ENCODE measurements at places on chromosomes 4 and X. TPM values are rescaled to one million over a fixed set of nuclear protein-coding genes. Genes with fewer than 3 reads are reported as not detected.

DNA sequence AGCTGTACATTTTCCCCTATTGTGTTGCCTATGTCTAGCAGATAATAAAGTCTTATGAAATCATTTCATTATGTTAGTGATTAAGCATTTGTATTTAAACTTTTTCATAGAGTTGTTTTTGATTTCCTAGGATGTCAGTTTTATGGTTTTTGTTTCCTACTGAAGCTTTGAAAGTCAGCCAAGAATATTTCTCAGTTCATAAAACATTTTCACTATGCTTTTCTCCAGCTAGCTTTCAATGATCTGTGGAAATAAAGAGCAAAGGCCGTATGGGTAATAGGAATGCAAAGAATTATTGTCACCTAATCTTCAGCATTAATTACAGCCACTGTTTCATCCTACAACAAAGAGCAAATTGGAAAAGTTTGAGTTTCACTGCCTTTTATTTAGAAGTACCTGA lies 145.7 kb upstream of the NUDT6 start:
- no peaks in the 10 kb centered on the region for H3K27me3 ChIP-seq
- H3K27ac ChIP-seq = no peak overlapping the region
- H3K4me1 ChIP-seq = no peaks in the 10 kb centered on the region
- no peak overlapping the region for H3K4me3 ChIP-seq
- H3K36me3 ChIP-seq = no peaks in the 10 kb centered on the region

- H3K4me3 ChIP-seq = no peak overlapping the region
- no peaks in the 10 kb centered on the region for H3K4me1 ChIP-seq
- no peak for DNase-seq
- H3K27me3 ChIP-seq = no peaks in the 10 kb centered on the region
- H3K27ac ChIP-seq = no peak overlapping the region
These were observed 123.6 kb upstream of the TET2 start for GRCh38 chr4:105022811-105023667.

- no peaks in the 10 kb centered on the region for H3K4me1 ChIP-seq
- no peaks in the 10 kb centered on the region for H3K27me3 ChIP-seq
- no peaks in the 10 kb centered on the region for H3K36me3 ChIP-seq
- no peak for DNase-seq
- H3K4me3 ChIP-seq = no peak overlapping the region
These were observed 92.1 kb upstream of the ANKRD50 start for GRCh38 chr4:124804584-124804983.

DNA sequence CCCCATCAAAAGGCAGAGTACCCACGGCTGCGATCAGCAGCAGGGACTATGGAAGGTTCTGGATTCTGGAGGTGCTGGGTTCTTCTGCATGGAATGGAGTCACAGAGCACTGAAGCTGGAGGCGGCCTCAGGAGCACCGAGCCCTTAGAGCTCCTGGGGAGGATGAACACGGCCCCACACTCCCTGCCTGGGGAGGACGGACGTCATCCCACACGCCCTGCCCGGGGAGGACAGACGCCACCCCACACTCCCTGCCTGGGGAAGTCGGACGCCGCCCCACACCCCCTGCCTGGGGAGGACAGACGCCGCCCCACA lies 9.9 kb downstream of the LRPAP1 start:
- peaks cover 2% of the 10 kb centered on the region for H3K4me1 ChIP-seq
- H3K4me3 ChIP-seq = no peak overlapping the region
- peak; percentile 2 for DNase-seq
- no peaks in the 10 kb centered on the region for H3K36me3 ChIP-seq

CRLF2 gene
- 0.26 TPM for total RNA-seq

DNA sequence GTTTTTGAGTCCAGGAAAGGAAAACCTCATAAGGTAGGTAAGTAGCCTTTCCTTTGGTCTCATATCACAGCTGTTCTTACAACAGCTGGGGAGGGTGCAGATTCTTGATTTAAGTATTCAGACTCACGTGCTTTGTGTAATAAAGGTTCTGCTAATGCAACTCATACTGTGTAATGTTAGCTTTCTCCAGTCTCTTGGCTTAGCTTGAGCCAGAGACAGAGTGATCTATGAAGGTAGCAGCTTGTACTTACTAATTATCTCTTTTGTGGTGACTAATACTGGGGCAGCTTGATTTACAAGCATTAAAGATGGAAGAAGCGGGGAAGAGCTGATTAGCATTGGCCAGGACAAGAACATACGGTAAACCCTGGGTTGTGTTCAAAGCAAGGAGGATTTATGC lies 80.3 kb downstream of the LNX1 start:
- DNase-seq = no peak
- H3K4me1 ChIP-seq = no peaks in the 10 kb centered on the region

DNA sequence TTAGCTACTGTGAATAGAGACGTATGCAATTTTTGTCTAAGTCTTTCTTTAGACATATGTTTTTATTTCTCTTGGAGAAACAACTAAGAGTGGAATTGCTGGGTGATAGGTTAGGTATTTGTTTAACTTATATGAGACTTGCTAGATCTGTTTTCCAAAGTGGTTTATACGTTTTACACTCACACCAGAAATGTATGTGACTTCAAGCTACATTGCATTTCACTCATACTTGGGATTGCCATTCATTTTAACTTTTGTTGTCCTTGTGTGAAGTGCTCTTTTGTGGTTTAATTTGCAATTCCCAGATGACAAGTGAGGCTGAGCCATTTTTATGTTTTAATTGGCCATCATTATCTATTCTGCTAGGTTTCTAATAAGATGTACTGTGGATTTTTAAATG lies 817.2 kb downstream of the GLUD2 start:
- H3K36me3 ChIP-seq = no peaks in the 10 kb centered on the region
- no peak overlapping the region for H3K27ac ChIP-seq
- H3K27me3 ChIP-seq = no peaks in the 10 kb centered on the region
- DNase-seq = no peak

GPR34 gene
- total RNA-seq = not detected

DNA sequence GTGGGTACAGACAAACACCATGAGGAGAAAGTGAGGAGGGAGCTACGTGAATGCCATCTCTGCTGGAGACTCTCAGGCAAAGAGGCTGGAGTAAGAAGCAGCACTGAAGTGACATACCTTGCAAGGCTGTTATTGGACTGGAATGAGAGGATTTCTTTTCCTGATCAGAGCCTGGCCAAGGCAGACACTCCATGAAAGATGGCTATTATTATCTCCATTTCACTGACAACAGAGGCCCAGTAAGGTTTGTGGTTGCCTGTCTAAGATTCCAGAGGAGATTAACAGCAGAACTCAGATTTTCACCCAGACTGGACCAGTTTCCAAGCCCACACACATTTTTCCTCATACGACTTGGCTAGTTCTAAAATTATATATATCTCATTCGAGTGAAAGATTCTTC lies 162.0 kb upstream of the EOLA2 start:
- H3K36me3 ChIP-seq = no peaks in the 10 kb centered on the region
- H3K27ac ChIP-seq = no peak overlapping the region
- no peak overlapping the region for H3K4me3 ChIP-seq
- H3K4me1 ChIP-seq = no peaks in the 10 kb centered on the region
- H3K27me3 ChIP-seq = no peaks in the 10 kb centered on the region

DNA sequence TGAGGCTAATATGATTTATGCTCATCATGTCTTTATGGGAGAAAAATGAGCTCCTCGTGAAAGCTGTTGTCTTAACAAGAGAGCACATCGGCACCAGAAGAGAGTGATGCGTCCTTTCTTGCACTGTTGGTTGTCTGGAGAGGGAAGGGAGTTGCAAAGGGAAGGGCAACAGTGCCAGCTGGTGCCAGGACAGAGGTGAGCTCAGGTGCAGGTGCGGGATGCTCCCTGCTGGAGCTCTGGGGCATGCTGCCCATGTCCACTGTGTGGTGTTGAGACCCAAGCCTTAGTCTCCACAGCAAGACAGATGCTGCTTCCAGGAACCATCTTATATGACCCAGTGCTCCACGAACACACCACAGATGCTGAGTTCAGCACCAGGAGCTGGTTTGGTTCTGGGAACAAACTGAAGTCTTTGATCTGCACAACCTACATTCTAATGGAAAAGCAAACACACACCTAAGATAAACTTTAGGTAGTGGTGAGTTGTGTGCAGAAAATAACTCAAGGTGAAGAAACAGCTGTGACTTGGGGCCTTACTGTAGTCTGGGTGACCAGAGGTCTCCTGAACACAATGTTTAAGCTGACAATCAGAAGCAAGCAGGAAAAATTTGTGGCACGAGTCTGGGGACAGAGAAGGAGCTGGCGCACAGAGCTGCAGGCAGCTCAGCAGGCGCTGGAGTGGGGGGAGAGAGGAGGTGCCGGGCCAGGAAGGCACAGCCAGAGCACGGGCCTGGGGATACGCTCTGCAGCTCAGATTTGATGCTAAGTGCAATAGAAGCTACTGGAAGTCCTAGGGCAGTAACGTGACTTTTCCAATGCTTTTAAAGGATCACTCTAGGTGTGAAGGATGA lies 73.2 kb downstream of the HAUS3 start:
- no peak overlapping the region for H3K4me3 ChIP-seq
- H3K27ac ChIP-seq = peak overlapping the region; percentile 79
- no peaks in the 10 kb centered on the region for H3K27me3 ChIP-seq
- no peak for DNase-seq
- H3K4me1 ChIP-seq = peaks cover 21% of the 10 kb centered on the region

DNA sequence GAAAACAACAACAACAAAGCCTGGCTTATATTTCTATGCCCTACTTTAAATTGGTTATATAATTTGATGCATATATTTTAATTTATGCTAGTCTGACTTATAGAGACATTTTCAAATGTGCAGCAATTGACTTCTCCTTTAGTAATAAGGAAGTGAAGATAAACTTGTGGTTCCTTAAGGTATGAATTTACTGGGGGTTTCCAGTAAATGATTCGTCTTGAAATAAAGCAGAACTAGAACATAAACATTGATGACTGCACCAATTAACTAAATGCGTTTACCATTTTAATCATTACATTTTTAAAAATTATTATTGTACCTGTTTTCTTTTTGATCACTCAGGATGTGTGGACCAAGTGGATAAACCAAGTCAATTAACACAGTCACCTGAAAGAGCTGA lies 99.6 kb upstream of the CCSER1 start:
- no peaks in the 10 kb centered on the region for H3K36me3 ChIP-seq
- no peak overlapping the region for H3K4me3 ChIP-seq
- H3K27ac ChIP-seq = no peak overlapping the region

DNA sequence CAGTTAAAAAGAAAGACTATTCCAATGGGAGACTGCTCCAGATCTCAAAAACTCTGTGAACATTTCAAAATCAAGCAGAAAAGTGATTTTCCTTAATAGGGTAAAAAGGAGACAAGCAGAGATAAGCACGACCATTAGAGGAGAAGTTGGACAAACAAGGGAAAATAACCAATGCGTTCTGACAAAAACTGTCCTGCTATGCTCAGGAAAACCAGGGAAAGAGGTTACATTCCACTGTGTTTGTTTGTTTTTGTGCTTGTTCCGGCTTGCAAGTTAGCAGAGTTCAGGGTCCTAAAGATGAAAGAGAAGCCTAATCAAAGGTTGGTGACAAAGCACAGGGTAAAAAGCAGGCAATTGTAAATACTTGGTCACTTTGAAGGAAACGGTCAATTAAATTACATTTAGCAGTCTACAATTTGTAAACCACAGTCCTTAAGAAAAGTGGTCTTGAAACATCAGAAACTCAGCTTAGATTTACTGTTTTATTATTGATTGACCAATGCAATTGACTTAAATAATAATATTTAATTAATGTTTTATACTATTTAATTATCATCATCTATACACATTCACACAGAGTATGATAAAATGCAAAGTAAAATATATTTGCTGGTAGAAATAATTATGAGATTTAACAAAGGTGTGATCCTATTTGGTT lies 186.2 kb upstream of the CPXCR1 start:
- H3K27ac ChIP-seq = no peak overlapping the region
- H3K4me3 ChIP-seq = no peak overlapping the region
- no peaks in the 10 kb centered on the region for H3K36me3 ChIP-seq

ZNF630 gene
- 2.1 TPM for total RNA-seq
